Thoracic aorta (tissue), 2 donors: ENCODE measurements at places on chromosomes 1 and 21.

- no peak for DNase-seq
Observed at GRCh38 chr1:47533793-47534328, 96.0 kb downstream of the FOXD2 start.

GRCh38 chr1:229339520-229339919, 3.3 kb downstream of the CCSAP start:
- DNase-seq = no peak

DNA sequence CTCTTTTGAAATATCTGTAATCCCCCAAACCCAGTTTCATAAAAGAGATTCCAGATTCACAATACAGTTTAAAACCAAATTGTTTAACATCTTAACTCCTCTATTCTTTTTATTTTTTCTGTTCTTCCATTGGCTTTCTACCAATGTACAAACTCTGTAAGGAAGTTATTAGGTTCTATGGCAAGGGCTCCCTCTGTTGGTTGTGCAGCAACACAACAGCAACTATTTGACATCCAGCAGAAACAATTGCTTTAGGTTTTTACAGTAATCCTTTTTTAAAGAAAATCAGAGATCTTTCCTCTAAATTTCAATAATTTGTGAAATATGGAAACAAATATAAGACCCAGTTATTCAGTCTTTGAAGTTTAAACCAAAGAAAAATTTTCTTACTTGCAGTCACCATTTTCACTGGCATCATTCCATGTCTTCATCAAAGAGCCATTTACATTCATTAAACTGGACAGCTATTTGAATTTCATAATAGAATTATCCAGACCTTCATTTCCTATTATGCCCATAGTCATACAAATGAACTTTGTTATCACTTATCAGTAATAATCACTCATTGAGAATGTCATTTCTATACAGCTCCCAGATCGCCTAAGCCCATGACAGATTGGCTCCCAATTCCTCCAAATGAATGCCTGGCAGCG, 46.5 kb upstream of the RNF11 start:
- DNase-seq = no peak

- DNase-seq = no peak
Observed at GRCh38 chr1:995665-996633, 3.9 kb downstream of the HES4 start.
